ENCODE measurements at places on chromosomes 16 and 17. TPM values are rescaled to one million over a fixed set of nuclear protein-coding genes. Genes with fewer than 3 reads are reported as not detected.
A peak's percentile ranks its signal among the peaks of the same experiment; 100 is the strongest.

DNA sequence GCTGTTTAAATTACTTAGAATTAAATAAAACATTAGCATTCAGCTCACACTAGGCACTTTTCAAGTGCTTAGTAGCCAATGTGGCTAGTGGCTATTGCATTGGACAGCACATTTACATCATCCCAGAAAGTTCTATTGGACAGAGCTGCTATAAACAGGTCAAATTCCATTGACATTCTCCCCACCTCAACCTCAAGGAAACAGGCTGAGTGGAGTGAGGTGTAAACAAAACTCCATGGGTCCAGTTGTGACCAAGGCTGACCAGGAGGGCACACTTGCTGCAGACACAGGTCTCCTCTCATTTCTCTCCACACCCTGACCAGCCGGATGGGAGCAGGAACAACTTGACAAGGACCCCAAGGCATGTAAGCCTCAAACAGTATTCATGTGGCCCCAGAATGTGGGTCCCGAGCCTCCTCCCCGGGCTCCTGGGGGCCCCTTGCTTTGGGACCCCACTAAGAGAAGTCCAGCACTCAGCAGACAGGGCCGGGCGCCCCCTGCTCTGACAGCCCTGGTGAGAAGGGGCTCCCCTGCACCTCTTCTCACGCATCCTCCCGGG, 488 bp downstream of the C17orf113 start:
- no peak for DNase-seq

GRCh38 chr17:61689610-61690180, 98.7 kb upstream of the NACA2 start:
- DNase-seq: no peak

- peak; percentile 81 for DNase-seq
Measured at GRCh38 chr17:1645207-1646171, at the start of gene SCARF1. SCARF1 (minus strand) TSS chr17:1645732; CDS start chr17:1645697, 35 bp downstream.

DNA sequence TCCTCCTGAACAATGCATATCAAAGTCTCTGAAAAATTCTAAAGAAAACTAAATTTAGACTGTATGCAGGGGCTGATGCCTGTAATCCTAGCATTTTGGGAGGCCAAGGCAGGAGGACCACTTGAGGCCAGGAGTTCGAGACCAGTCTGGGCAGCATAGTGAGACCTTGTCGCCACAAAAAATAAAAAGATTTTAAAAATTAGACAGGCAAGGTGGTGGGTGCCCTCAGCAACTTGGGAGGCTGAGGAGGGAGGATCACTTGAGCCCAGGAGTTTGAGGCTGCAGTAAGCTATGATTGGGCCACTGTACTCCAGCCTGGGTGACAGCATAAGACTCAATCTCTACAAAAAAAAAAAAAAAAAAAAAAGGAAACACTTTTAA, 30.1 kb upstream of the MMD start:
- no peak for DNase-seq

- DNase-seq: no peak
Measured at GRCh38 chr16:54554581-54554980, 268.0 kb upstream of the IRX3 start.

The WNT9B gene
- not detected for total RNA-seq

- peak; percentile 90 for DNase-seq
Measured at GRCh38 chr16:21554795-21555585, 44.4 kb upstream of the METTL9 start.

DNA sequence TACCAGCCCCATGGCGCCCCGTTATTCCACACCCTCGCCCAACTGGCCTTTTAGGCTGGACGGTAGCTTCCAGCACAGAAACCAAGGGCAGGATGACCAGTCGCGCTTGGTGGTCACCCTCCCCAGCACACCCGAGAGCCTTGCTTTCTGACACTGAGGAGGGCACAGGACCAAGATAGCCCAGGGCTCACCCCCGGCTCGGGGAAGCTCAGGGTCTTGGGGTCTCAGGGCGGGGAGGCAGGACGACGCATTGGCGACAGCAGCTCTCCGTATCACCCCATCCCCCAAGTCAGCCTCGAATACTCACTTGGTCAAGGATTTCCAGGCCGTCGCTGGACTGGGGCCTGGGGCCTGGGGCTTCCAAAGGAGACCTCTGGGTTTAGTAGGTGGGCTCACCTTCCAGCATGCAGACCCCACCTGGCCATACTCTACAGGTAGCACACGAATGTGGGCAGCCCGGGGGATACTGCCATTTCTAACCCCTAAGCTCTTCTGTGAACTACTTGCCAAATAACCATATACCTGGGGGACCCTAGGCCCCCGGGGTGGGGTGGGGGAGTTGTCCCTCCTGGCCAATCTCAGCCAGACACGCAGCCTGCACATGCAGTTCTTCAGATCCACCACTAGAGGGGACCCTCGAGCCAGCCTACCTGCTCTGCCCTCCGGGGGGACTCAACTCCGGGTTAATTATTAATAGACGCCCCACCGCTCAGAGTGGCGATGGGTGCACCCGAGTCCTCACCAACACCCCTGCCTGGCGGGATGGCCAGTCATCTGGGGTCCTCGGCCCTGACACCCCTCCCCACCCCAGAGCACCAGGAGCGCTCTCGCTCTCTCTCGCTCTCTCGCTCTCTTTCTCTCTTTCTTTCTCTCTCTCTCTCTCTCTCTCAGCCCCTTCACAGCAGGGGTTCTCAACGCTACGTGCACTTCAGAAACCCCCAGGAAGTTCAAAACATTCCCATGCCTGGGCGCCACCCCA, 30.0 kb downstream of the TBC1D16 start:
- DNase-seq: peak; percentile 75

DNA sequence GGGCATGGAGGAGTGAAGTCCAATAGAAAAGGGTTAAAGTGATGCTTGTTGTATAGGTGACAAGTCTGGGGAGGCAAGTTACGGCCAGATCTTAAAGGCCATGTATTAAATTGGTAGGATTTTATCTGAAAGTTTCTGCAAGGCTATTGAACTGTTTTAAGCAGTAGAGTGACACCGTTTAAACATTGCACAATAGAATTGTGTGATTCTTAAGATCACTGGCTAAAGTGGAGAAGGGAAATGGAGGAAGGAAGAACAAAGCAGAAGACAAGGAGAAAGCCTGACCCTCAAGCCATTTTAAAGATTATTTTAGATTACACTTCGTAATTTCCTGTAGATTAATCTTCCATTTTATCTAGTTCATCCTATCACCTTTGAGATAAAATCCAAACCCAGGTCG, 5.6 kb upstream of the MPHOSPH6 start:
- DNase-seq: no peak

The CCDC40 gene
- total RNA-seq: 3.1 TPM

DNA sequence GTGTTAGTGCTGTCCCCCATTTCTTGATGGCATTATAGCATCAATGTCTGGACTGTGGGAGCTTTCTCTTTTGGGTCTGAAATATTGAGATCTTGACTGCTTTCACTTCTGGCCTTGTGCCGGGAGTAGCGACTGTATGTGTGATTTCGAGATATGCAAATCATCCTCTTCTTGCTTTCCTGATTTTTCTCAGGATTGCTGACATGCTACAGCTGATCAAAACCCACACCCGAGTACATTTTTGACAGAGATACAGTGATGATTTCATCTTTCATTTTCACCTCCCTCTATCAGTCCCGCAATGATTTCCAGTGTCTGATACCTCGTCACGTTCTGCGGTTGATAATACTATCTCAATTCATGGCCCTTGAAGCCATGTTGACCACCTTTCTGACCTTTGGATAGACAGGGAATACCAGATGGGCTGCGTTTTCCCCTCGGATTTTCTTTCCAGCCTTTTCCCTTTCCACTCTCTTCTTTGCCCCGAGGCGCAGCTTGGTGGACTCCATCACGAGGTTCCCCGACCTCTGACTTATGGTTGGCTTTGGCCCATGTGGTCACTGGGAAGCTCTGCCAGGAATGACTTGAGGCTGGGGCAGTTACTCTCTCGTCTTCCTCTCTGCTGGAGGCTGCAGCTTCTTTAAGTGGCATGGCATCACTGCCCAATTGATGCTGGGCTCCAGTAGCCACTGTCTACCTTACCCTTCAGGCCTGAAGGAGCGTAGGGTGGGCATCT, 184.4 kb downstream of the SNX29 start:
- no peak for DNase-seq

- no peak for DNase-seq
Measured at GRCh38 chr17:62611292-62611691, 16.2 kb upstream of the MRC2 start.

DNA sequence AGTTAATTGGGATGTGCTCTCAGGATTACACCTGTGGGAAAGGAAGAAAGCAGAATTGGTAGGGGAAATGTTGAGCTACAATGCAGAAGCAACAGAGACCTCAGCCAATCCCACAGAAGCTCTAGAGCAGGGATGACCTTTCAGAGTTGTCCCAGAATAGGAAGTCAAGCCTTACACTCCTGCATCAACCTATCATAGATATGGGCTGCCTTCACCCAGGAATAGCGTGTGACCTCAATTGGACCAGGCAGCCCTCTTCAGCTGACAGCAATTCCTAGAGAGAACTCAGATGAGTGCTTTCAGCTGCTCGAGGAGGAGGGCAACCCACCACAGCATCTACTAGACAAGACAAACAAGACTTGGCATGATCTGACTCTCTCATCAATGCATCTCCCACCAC, 189.7 kb downstream of the TMEM132E start:
- DNase-seq: no peak

DNA sequence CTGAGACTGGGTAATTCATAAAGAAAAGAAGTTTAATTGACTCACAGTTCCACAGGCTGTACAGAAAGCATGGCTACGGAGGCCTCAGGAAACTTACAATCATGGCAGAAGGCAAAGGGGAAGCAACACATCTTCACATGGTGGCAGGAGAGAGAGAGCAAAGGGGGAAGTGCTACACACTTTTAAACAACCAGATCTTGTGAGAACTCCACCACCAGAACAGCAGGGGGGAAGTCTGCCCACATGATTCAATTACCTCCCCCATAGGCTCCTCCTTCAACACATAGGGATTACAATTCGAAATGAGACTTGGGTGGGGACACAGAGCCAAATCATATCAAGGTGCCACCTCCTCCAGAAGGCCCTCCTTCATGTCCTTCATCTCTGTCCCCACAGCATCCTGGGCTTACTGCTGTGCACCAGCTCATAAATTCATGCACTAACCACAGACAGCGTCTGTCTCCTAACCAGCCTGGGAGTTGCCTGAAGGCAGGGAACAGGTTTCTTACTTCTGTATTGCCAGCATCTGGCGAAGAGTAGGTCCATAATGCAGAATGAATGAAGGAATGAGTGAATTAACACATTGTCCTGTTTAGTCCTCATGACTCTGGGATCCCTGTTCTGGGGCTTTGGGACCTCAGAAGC, 74.4 kb downstream of the WSB1 start:
- DNase-seq: no peak

DNA sequence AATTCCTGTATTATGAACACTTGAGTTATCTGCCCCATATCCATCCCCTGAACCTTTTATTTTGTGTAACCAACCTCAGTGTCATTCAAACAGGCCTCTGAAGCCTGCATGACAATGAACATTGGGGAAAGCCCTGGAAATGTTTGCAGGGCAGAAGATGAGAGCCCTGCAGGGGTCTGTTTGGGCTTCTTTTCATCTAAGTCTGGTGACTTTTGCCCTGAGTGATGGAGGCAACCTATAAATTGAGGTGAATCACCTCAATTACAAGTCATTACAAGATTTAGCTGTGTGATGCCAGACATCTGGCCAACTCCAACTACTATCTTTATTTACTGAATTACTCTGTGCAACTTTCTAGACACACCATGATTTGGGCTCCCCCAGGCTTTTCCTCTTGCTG, 189.2 kb downstream of the MAF start:
- DNase-seq: no peak

The GALR2 gene
- not detected for total RNA-seq

The CD7 gene
- 1.4 TPM for total RNA-seq

The CCL5 gene
- total RNA-seq: 1.3 TPM

DNA sequence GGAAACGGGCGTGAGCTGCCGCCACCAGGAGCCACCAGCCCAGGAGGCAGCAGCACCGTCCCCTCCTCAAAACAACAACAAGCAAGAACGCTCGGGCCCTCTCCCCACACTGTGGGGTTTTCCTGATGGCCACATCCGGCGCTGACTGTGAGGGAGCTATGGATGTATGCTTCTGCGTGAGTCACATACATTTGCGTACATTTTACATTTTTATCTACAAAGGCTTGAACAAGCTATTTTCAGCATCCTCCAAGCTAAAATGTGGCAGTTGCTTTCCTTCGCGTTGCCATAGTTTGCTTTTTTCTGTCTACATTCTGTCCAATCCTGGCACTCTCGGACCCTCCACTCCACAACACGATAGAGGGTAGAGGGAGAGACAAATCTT, 2.0 kb upstream of the ABR start:
- no peak for DNase-seq

- peak; percentile 61 for DNase-seq
Measured at GRCh38 chr17:66978514-66979061, 14.1 kb downstream of the CACNG4 start.

The TBC1D3 gene
- not detected for total RNA-seq

DNA sequence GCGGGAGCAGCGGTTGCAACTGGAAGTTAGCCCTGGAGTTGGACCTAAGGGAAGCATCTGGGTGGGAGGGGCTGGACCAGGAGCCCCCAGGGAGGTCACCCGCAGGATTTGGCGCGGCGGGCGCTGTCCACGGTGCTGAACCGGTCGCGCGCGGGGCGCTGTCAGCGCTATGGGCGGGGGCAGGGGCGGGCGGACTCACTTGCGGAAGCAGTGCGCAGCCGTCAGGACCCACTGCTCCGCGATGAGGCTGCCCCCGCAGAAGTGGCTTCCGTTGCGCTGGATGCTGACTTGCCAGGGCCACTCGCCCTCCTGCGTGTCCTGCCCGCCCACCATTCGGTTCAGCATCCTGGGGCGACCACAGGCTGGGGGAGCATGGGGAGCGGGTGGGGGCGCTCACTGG, 4.5 kb downstream of the PRSS27 start:
- peak; percentile 49 for DNase-seq

- no peak for DNase-seq
Measured at GRCh38 chr17:60631119-60631518, 31.1 kb downstream of the PPM1D start.

The GJC1 gene
- total RNA-seq: 0.26 TPM

GRCh38 chr16:49859125-49859811, 3.4 kb upstream of the ZNF423 start:
- DNase-seq: peak; percentile 58

DNA sequence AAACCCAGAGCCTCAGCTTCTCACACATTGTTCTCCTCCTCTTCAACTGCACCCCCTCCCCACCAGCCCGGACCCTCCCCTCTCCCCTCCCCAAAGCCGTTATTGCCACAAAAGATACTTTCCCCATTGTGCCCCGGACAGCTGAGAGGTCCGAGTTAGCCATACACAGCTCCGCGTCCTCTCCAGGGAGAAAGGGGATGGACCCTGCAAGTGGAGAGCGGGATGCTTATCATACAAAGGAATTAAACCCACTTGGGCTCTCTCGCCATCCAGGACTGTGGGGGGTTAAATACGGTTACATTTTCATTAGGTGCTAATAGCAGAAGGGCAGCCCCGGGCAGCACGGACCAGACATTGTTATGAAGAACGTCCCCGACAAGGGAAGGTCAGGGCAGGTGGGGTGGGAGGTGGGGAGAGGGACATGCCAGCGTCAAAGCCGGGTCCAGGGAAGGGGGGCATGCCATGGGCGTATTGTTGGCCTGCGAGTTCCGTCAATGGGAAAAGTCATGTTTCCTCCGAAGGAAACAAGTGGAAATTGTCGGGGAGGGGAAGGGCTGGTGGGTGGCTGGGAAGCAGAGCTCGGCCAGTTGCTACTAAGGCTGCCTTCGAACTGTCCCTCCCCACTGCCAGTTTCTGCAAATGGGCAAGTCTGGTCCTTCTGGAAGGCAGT, 99.1 kb downstream of the SOX9 start:
- no peak for DNase-seq

The ASGR2 gene
- 487 TPM for total RNA-seq

GRCh38 chr17:45018514-45018847, 33.0 kb downstream of the DCAKD start:
- DNase-seq: no peak

GRCh38 chr16:4217204-4218131, 24.4 kb downstream of the SRL start:
- DNase-seq: no peak
